Myocyte (in vitro differentiated cells): ENCODE measurements at places on chromosomes 3 and 15. TPM values are rescaled to one million over a fixed set of nuclear protein-coding genes. Genes with fewer than 3 reads are reported as not detected.

GP5 gene
- 0.31 TPM in 1 of 2 replicates, not detected in the other for total RNA-seq

ADAMTSL3 gene
- 0.05 TPM in 1 of 2 replicates, not detected in the other for total RNA-seq

ARPP21 gene
- total RNA-seq = 299 and 379 TPM in 2 replicates

GOLGA6L7 gene
- not detected in 2 replicates for total RNA-seq

ERC2 gene
- total RNA-seq = 0.32 and 0.36 TPM in 2 replicates

DNA sequence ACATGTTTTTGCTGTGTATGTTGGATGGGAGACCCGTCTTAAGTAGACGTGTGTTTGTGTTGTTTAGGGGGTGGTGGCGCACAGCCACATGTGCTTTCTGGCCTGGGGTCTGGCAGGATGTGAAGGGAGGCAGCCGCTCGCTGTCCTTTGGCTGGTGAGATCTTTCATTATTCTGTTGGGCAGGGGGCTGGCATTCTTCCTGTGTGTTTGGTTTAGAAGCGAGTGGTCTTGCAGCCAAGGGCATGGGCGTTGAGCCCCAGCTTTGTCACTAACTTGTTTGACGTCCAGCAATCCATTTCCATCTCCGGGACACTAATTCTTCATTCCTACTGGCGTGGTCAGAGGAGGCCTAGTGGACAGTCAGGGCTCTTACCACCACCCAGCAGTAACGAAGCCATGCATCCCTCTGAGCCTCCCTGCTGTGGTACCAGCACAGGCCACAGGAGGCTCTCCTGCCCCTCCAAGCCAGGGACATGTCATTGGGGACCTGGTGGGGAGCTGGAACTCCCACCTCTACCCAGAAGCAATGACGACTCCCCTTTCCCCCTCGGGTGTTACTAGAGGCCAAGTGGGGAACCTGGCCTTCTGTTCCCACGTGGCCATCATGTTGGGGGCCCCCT lies 10.7 kb downstream of the THSD4 start:
- DNase-seq = no peak

DNA sequence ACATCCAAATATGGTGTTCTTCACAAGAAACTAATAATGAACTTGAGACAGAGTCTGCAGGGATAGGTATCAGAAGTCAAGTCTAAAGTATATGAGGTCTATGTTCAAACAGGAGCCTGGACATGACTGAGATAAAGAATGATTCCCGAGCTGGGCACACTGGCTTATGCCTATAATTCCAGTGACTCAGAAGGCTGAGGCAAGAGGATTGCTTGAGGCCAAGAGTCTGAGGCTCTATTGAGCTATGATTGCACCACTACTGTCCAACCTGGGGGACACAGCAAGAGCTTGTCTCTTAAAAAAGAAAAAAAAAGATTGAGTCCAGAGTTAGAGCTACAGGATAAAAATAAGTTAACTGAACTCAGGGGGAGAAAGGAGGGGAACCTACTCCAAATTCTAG lies 246.5 kb downstream of the LRRN1 start:
- DNase-seq = no peak

DNA sequence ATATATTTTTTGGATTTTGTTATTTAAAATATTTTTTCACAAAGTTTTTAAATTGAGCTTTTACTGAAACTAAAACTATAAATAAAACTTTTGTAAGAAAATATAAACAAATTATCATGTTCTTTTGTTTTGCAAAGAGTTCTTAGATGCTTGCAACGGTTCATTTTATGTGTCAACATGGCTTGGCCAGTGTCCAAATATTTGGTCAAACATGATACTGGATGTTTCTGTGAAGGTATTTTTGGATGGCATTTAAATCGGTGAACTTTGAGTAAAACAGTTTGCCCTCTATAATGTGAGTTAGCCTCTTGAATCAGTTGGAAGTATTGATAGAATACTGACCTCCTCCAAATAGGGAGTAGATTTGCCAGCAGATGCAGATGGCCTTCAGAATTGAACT lies 612.6 kb upstream of the NECTIN3 start:
- DNase-seq = peak; percentile 39

DNA sequence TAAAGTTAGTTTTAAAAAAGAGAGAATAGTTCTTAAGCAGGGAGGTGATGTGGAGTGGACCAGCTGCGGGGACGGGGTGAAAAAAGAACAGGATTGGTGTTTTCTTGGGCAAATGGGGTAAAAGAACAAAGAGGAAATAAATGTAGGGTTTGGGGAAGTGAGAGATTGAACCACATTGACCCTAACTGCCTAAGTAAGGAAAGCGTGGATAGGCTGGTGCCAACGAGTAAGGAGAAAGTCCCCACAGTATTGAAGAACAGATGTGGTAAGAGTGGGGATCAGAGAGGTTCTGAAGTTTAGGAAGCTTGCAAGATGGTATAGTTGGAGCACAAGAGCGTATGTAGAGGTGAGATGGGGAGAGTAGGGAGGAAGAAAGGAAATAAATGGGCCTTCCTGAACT lies 17.0 kb downstream of the IREB2 start:
- DNase-seq = no peak

DNA sequence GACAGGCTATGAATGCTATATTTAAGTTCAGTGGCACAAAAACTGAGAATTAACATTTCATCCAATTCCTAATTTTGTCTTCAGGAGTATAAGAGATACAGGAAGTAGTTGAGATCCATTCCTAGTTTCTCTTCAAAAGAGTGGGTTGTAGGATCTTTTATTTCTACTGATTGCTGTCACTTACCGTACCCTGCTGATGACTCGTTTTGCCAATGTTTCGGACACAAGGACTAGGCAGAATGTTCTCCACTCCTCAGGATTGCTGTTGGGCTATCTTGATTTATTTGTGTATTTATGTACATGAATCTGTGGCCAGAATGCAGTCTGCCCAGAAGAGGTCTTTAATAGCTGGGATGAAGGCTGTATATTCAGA lies 11.9 kb downstream of the ARL8B start:
- DNase-seq = no peak

GRCh38 chr3:196634829-196635228 lies 4.7 kb upstream of the NRROS start:
- no peak for DNase-seq

DNA sequence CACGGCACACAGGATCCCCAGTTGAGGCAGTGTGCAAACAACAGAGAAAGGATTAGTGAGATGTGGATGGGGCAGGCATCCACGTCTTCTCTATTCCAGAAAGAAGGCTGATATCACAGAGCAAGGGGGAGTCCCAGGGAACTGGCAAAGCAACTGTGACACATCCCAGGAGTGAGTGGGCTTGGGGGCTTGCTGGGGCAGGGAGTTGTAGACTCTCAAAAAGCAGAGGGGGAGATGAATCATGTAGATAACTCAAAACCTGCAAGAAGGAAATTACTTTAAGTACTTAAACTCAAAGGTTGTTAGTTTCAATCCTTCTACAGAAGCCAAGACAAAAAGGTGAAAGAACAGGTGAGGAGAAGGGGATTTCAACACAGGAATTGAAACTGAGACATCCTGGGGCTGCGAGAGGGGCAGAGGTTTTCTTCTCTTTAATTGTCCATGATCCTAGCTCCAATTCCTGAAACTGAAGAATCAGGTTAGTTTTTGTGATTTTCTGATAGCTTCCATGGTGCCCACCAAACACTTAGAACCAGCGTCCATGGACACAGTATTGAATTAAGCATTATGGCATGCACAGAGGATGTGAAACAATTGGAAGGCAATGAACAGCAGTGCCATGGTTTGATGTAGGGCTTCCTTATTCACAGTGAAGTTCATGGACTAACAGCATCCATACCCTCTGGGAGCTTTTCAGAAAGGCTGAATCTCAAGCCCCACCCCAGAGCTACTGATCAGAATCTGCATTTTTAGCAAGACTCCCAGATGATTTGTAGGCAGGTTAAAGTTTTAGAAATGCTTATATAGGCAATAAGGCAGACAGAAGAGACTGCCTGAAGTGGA lies 52.0 kb downstream of the CCR3 start:
- DNase-seq = no peak

DNA sequence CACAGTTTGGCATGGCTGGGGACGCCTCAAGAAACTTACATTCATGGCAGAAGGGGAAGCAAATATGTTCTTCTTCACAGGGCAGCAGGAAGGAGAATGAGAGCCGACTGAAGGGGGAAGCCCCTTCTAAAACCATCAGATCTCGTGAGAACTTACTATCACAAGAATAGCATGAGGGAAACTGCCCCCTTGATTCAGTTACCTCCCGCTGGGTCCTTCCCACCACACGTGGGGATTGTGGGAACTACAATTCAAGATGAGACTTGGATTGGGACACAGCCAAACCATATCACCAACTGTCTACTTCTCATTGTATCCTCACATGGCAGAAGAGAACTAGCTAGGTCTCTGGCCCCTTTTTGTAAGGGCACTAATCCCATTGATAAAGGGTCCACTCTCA lies 30.5 kb downstream of the CCDC32 start:
- DNase-seq = peak; percentile 53

GRCh38 chr3:64796607-64797399 lies 109.0 kb upstream of the ADAMTS9 start:
- DNase-seq = no peak

DNA sequence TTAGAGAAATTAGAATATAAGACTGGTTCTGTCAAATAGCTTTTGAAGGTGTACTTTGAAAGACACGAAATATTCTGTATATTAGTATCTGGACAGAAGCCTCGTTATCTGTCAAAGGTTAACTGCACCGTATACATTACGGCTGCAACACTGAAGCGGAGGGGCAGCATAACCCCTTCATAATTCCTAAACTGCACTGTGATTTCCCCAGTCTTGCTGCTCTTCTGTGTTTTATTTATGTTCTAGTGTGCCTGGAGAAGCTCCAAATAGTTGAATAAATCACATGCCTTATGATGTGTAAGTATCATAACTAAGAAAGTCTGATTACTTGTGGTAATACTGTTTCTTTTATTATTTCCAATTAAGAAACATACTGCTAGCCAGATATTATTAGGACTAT lies 285.7 kb upstream of the ROBO2 start:
- DNase-seq = no peak

DNA sequence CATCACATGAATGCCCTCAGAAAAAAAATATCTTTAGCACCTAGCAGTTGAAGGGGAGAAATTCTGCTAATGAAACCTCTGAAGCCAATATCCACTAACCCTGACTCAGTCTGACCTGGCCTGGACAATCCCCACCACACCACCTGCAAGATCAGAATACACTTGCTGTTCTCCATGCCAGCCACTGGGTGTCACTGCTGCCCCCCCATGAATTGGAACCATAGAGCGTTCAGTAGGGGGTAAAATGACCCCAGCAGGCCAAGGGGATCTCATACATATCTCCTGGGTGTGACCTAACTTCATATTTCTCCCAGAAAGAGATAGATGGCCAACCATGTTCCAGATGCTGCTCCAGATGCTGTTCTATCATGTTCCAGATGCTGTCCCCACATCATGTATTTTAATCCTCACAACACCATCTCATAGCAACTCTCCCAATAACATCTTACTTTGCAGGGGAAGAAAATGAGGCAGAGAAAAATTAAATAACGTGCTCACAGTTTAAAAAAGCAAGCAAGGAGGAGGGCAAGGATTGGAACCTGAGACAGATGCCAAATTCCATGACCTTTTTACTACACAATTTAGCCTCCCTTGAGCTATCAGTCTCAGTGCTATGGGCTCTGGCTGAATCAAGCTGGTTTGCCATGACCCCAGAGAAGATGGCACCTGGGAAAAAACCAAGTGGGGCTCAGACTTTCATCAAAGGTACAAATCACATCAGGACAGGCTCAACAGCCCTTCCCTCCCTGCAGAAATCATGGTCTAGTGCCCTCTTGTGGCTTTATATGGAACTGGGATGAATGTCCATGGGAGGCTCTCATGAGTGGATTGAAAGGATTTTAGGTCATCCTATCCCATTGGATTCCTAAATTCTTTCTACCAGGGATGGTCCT lies 12.4 kb downstream of the NTRK3 start:
- DNase-seq = peak; percentile 36

- no peak for DNase-seq
Observed at GRCh38 chr3:95522449-95522848, 1291.9 kb upstream of the EPHA6 start.

GRCh38 chr3:22988566-22988965 lies 214.6 kb upstream of the UBE2E2 start:
- peak; percentile 31 for DNase-seq

DNA sequence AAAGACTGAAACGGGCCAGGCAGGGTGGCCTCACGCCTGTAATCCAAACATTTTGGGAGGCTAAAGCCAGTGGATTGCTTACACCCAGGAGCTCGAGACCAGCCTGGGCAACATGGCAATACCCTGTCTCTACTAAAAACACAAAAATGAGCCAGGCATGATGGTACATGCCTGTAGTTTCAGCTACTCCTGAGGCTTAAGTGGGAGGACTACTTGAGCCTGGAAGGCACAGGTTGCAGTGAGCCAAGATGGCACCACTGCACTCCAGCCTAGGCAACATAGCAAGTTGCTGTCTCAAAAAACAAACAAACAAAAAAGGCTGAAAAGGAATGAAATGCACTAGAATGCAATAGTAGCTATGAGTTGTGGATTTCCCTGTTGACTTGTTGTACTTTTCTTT lies 94.7 kb downstream of the STAG1 start:
- no peak for DNase-seq

GRCh38 chr3:4406746-4407568 lies 60.1 kb downstream of the SUMF1 start:
- DNase-seq = no peak

GRCh38 chr3:141981084-141981483 lies 104.6 kb downstream of the ATP1B3 start:
- DNase-seq = no peak
